ENCODE measurements at places on chromosomes 2 and 18.

DNA sequence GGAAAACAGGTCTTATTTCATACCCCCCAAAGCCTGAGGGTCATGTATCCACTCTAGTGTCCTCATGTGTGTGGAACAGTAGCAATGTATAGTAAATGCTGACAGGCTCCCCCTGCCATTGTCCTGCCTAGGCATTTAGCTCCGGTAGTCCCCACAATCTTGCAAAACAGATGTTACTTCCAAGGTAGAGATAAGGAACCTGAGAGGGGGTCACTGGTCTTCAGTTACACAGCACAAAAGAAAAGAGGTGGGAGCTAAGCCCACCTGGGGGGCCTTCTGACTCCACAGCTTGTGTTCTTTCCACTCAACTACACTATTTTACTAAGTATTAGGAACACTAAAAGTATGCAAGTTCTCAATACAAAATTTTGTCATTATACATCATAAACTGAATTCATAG, 17.4 kb upstream of the FECH start:
- no peak for DNase-seq

- DNase-seq, result peak; percentile 1
Measured at GRCh38 chr2:26892922-26893524, 45.1 kb downstream of the DPYSL5 start.

DNA sequence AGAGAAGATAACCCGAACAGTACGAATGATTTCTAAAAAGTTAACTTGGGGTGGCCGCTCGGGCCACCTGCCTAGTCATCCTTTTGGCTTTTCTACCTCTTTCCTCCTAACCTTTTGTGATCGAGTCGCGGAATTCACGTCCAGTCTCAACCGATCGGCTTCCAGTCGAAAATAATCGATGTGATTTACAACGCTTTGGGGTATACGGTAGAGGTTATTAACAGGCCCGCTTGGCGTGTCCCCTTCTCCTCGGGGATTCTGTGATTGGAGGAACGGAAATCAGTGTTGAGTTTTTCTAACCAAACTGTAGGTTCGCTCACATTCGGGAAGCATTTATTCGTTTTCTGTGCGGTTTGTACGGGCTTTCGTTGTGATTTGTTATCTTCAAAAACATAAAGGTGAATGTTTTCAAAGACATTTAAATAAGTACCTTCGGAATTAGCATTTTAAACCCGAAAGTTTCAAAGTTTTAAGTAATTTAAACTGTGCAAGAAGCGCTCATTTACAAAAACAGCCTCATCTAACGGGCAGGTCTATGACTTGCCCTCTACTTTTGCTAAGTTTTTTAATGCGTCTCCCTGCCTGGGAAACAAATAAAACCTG, 588 bp upstream of the FOXI3 start:
- DNase-seq, result no peak

DNA sequence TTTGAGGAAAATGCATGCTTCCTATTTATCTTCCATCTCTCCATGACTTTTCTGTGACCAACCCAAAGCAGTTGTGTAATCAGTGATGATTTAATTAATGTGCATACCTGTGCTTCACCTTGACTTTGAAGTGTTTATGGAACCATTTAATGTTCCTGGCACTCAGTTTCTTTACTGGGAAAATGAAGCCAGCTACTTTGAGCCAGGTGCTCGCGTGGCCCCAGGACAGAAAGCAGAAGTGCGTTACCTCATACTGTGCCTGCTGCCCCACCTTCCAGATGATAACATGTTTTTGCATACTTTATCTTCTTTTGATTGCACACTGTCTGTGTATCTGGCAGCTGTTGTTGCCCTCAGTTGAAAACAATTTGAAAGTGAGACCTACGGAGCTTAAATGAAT, 61.3 kb downstream of the PMAIP1 start:
- no peak for DNase-seq

DNA sequence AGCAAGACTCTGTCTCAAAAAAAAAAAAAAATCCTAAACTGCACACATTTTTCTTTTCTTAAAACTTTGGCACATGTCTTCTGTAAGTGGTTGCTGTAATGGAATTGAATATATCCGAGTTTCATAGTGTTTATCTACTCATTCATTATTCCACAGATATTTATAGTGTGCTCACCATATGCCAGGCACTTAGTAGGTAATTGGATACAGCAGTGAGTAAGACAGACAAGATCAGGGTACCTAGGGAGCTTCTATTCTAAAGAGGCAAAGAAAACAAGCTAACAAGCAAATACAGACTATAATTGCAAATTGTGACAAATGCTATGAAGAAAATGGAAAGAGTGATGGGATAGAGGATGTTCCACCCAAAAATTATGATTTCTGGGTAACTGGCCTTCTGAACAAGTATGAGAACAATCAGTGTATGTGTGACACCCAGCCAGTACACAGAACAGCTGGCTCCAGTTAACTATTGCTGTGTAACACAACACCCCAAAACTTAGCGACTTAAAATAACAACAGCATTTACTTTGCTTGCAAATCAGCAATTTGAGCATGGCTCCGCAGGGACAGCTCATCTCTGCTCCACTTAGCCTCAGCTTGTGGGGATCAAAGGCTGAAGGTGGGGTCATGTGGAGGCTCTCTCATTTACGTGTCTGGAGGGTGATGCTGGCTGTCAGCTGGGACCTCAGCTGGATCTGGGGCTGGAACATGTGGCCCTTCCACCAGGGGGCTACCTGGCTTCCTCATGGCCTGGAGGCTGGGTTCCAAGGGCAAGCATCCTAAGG, 224.9 kb downstream of the INSIG2 start:
- DNase-seq, result no peak

DNA sequence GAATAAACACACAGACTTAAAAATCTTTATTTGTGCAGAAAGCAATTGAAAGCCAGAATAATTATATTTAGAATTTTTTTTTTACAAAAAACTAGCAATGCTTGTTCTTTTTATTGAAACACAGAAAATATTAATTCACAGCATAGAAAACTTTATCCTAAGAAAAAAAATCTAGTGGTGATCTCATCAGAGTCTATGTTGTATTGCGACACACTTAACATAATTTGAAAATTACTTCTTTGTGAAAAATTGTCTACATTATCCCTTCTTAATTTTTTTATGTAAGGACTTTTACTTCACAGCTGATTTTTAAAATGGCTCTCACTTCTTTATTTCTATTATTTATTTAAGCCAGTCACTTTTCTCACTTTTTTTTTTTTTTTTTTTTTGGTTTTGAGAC, 103.4 kb downstream of the LDLRAD4 start:
- DNase-seq, result no peak

DNA sequence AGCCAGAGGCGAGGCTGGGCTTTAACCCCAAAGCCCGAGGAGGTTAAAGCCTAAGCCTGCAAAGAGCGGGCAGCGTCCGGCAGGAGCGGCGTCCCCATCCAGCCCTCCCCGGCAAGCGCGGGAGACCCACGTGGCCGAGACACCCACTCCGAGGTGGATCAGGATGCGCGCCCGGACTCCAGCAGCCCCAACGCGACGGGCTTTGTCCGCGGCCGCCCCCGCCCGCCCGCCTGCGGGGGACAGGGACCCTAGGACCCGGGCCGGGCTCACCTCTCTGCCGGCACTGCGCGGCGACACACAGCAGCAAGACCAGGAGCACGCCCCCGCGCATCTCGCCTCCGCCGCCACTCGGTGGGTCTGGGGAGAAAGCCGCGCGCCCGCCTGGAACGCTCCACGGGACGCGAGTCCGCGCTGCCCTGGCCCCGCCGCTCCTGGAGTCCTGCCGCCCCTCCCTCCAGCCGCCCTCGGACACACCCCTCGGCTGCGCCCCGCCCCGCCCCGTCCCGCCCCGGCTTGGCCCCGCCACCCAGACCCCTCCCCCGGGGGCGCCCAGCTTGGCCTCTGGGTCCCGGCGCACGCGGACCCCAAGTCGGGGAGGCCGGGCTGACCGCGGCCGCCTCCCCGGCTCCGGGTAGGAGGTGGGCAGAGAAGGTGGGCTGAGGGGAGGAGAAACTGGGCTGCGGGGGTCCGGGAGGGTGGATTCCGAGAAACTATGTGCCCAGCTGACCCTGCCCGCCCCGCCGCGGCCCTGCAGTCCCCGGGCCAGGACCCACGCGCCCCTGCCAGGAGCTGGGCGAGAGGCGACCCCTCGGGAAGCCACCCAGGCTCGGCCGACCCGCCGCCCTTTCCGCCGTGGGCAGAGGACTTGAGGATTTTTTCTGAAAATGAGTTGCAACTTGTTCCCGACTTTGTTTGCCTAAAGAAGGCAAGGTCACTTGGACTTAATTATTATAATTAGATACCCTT, at the start of gene LAMA1:
Gene LAMA1 (minus strand): TSS at position 408 of the 966 bp plus-strand sequence. CDS start 77 bp downstream, at position 331.
- DNase-seq, result peak; percentile 77

DNA sequence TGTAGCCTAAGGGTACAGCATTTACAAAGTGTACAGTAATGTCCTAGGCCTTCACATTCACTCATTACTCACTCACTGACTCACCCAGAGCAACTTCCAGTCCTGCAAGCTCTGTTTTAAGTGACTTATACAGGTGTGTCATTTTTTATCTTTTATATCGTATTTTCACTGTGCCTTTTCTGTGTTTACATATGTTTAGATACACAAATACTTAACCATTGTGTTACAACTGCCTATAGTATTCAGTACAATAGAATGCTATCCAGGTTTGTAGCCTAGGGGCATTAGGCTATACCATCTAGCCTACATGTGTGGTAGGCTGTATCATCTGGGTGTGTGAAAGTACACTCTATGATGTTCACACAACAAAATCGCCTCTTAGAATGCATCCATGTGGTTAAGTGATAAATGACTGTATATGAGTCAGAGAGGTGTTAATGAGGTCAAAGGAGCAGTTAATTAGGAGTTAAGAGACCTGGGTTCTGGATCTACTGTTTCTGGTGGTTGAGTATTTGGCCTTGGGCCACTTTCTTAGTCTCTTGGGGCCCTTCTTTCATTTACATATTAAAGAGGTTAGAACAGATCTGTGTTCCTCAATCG, 149.1 kb downstream of the GREB1L start:
- DNase-seq, result no peak

DNA sequence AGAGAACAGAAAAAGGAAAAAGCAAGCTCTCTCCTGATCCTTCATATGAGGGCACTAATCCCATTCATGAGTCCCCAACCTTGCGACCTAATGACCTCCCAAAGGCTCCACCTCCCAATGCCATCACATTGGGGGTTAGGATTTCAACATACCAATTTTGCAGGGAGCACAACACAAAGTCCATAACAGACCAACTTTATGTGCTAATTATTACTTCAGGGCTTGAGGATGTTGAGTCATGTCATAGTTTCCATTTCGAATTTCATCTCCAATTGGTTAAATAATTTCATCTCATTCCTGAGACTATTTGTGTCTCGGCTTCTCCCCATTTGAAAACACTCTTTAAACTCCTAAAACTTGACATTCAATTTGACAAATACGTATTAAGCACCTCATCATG, 69.9 kb upstream of the KLF7 start:
- no peak for DNase-seq

DNA sequence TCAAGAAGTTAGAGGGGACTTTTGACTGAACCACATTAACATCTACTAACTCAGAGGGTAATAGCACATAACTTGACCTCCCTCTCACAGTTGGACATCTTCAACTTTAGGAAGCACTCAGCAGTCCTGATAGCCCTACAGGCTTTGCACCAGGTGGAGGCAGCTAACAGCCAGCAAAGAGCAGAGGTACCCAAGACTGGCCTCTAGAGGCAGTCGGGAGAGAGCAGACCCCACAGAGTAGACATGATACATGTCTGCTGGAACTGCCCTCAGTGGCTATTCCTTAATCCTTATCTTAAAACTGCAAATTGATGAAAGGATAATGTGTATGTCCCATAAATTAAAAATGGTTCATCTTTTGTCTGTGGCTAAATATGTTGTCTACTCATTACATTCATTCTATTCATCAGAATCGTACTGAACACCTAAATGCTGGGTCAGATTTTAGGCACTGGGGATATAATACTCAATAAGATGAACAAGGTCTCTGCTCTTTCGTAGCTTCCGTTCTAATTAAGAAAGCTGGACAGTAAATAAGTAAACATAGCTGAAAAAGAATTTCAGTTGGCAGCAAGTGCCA, 49.8 kb downstream of the CAB39 start:
- peak; percentile 41 for DNase-seq

DNA sequence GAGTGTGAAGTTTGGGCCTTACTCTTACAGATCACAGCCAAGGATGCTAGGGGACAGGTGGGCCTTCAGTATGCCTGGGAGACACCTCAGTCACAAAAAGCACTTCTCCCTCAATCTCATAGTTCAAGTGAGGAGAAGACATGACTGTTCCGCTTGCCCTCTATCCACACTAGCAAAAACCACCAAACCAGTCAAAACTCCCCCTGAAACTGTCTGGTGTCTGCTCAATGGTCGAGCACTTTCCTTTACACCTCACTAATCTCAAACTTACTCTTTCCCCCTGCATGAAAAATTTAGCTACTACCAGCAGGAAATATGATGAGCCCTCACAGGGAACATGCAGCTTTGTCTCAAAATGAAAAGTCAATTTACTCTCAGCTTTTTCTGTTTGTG, 232.2 kb downstream of the TRIB2 start:
- no peak for DNase-seq
